Motor neuron (in vitro differentiated cells): ENCODE measurements at places on chromosomes 4 and X. TPM values are rescaled to one million over a fixed set of nuclear protein-coding genes. Genes with fewer than 3 reads are reported as not detected.

DNA sequence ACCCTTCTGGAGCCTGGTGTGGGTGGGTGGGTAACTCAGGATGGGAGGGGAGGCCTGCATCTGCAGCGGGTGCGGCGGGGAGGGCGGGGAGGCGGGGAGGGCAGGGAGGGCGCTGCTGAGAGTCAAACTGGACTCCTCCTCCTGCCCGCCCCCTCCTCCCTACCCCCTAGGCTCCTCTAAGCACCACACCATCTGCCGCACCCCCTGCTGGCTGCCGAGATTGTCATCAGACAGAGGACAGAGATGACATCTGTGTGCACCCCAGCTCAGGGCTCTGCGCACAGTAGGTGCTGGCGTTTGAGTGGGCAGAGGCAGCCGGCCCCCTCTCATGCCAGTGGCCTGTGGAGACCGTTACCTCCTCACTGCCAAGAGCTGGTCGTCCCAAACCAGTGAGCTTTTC, 10.6 kb upstream of the HMX1 start:
- ATAC-seq = no peak

GRCh38 chrX:20140420-20140819, 1.2 kb downstream of the EIF1AX start:
- ATAC-seq = no peak

GRCh38 chr4:46648088-46648744, 258.3 kb upstream of the GABRA2 start:
- peak; percentile 100 for ATAC-seq

DNA sequence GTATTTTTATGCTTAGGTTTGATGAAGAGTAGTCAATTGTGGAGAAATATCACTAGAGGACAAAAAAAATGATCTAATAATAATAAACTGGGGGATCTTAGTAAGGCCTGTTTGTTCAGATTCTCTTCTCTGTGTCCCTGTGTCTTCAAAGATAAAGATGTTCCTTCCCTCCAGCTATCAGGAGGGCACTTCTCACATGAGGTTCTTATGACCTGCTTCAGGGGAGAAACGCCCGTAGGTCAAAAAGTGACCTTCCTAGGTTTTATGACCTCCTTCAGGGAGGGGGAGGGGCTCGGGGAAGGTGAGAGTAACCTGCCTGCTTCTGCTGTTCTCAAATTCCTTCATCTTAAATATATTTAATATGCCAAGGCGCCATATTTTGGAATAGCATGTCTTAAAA, 89.2 kb upstream of the JADE1 start:
- no peak for ATAC-seq

The REELD1 gene
- 0.48 TPM in 1 of 2 replicates, not detected in the other for total RNA-seq

GRCh38 chr4:100113096-100113495, 77.2 kb downstream of the DDIT4L start:
- no peak for ATAC-seq
